ENCODE measurements at places on chromosomes 3 and 15.

GRCh38 chr3:46143951-46144473 lies 64.1 kb downstream of the CCR1 start:
- no peak for DNase-seq

- DNase-seq: no peak
These were observed 330.6 kb downstream of the VPS13C start for GRCh38 chr15:61729646-61730045.

DNA sequence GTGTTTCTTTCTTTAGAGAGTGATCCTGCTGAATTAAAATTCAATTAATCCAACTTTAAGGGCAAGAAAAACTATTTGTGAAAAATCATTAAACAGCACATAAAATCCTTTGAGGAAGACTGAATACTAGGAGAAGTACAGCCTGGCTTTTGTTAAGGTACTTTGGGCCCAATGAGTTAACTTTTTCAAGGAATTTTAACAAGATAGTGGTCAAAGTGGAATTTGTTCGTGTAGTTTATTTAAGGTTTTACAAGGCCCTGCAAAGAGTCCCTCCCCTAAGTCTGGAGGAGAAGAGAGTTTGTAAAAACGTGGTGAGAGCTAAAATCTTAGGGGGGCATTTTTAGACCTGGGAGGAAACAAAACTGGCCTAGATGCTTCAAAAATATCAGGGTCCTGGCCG lies 26.0 kb upstream of the TRIM71 start:
- no peak for DNase-seq

DNA sequence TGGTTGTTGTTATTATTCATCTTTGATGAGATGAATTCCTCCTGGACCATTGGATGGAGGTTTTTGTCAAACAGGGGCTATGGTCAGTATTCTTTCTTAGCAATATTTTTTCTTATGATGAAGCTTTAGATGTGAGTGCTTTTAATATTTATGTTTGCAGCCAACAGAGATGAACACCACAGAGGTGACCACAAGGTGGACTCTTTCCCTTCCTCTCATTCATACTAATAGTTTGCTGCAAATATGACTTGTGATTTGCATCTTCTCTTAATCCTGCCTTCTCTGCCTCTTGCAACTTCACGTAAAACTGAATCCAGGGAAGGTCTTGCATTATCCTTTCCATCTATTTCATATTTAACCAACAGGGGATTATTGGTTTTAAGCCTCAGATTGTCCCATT lies 473.1 kb upstream of the UBE2E2 start:
- DNase-seq: no peak

- DNase-seq: no peak
These were observed 341.3 kb upstream of the THBS1 start for GRCh38 chr15:39239562-39239961.

- DNase-seq: no peak
These were observed 27.7 kb downstream of the PLD1 start for GRCh38 chr3:171782617-171783016.

DNA sequence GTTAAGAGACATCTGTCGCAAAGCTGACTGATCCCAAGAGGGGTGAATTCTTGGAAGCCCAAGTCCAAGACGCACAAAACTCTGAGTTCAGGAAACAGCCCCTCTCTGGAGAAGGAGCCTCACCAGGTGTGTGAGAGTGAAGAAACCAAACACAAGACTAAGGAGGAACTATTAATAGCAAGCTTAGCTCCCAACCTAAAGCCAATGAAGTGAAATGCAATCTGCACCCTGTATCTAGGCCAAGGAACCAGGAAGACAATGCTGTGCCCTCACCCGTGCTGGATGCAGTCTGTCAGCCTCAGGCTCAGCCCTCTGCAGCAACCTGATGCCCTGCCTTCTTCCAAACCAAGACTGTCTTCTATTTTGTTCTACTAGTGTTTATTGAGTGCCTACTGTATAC lies 22.5 kb upstream of the THBS1 start:
- no peak for DNase-seq
